ENCODE measurements at places on chromosomes 5 and 9. TPM values are rescaled to one million over a fixed set of nuclear protein-coding genes. Genes with fewer than 3 reads are reported as not detected.

BAAT gene
- total RNA-seq, result not detected

TMEM232 gene
- 16.6 TPM for total RNA-seq

SPINK5 gene
- 0.60 TPM for total RNA-seq

OR4F3 gene
- total RNA-seq, result not detected

FOXD4L5 gene
- total RNA-seq, result 0.11 TPM

MAMDC4 gene
- total RNA-seq, result 13.8 TPM

GHR gene
- total RNA-seq, result 9.6 TPM

CTXN3 gene
- not detected for total RNA-seq

All from adrenal gland (tissue), 19 donors.